ENCODE measurements at places on chromosomes 5 and 9.
A peak's percentile ranks its signal among the peaks of the same experiment; 100 is the strongest.

- DNase-seq, result peak; percentile 30
Measured at GRCh38 chr9:4077499-4078102, 222.3 kb downstream of the GLIS3 start.

DNA sequence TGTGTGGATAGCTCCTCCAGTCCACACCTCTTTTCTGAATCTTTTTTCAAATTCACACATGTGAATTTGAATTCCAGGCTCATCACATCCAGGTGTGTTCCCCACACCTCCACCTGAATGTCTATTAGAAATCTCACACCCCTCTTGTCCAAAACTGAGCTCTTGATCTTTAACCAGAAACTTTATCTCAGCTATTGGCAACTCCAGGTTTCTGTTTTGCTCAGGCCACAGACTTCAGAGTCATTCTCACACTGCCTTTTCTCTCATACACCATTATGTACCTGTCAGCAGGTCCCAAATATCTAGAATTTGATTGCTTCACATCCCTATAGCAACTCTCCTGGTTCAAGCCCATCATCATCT is 11.6 kb downstream of the NIPSNAP3B start:
- DNase-seq, result no peak

DNA sequence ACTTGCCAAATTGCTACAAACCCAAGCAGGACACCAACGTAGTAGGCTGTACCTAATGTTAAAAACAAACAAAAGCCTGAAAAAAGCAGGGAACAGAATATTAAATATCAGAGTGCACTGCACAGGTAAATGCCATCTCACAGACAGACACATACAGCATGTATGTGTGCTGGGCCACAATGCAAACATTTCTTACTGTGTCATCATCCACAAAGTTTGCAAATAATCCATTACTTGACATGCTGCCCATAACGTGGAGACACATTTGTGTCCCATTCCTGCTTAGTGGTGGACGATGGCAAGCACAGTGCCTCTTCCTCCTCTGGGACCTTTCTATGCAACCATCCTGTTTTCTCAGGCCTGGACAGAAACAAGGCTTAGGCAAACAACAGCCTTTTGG is 44.7 kb downstream of the GOLM1 start:
- no peak for DNase-seq

DNA sequence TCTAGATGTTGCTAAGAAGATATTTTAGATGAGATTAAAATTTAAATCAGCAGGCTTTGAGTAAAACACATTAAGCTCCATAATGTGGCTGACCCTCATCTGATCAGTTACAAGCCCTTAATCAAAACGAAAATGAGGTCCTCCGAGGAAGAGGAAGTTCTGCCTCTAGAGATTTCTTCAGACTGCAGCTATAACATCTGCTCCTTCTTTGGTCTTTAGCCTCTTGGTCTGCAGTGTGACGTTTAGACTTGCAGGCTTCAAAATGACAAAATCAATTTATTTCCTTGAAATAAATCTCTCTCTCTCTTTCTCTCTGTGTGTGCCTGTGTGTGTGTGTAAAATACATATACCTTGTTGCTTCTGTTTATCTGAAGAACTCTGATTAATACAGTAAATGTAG is 1429.8 kb upstream of the CDH9 start:
- no peak for DNase-seq

DNA sequence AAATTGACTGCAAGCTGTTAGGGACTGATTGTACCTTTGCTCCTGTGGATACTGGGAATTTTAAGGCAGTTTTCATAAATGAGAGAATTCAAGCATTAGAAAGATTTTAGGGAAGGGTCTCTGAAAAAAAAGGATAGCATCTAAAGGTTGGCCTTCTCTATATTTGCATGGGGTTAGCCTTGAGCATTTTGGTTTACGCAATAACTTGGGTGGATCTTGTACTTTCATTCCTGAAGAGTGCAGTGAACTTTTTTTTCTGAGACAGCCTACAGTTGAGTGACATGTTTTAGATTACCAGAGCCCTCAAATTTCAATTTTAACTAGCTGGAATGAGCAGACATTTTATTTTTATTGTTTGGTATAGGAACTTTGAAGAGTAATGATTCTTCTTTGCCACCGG is 91.6 kb upstream of the NR3C1 start:
- peak; percentile 56 for DNase-seq

- no peak for DNase-seq
Measured at GRCh38 chr5:138932171-138932810, 57.2 kb upstream of the LRRTM2 start.

GRCh38 chr9:121599872-121600585 is 51.4 kb upstream of the DAB2IP start:
- no peak for DNase-seq

DNA sequence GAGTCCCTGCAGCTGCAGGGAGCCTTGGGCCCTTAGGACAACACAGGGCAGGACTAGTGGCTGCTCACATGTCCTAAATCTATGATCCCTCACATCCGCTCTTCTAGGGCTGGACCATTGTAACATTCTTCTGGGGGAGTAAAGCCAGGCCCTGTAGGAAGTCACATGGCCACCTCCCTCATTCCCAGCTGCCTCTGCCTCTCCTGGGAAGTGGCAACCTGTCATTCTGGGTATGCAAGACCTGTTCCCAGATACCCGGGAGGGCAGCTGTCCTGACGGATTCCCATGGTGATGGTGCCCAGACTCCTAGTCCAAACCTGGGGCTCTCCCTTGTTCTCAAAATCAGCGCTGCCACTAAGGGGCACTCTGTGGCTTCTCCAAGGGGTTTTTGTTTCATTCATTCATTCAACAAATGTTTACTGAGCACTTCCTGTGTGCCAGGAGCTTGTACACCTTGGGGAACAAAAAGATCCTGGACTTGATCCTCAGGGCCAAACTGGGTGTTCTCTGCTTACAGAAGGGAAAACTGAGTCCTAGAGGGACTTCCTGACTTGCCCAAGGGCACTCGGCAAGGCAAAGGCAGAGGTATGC is 85.6 kb downstream of the PSD2 start:
- DNase-seq, result no peak

DNA sequence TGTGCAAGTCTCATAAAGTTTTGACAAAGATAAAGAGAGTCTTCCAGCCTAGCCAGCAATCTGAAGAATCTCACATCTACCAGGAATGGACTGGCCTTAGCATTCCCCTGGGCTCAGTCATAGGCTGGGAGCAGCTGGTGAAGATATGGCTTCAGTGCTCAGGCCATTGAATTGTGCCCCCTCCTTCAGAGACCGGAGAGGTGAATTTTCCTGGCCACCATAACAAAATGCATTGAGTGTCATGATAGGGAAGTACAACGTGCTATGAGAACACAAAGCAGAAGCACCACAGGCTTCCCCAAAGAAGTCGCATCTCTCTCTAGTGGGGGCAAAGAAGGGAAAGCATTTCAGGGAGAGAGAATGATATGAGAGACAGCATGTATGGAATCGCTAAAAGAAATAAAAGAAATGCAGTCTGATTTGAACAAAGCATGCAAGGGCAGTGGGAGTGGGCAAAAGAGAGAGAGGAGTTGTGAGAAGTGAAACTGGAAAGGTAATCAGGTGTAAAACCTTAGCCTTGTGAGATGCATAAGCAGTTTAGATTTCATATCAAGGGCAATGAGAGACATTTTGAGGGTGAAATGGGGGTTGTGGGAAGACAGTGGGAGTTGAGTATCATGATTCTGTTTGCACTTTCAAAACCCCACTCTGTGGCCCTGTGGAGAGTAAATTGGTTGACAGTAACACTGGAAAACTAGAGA is 57.1 kb upstream of the NMUR2 start:
- no peak for DNase-seq

DNA sequence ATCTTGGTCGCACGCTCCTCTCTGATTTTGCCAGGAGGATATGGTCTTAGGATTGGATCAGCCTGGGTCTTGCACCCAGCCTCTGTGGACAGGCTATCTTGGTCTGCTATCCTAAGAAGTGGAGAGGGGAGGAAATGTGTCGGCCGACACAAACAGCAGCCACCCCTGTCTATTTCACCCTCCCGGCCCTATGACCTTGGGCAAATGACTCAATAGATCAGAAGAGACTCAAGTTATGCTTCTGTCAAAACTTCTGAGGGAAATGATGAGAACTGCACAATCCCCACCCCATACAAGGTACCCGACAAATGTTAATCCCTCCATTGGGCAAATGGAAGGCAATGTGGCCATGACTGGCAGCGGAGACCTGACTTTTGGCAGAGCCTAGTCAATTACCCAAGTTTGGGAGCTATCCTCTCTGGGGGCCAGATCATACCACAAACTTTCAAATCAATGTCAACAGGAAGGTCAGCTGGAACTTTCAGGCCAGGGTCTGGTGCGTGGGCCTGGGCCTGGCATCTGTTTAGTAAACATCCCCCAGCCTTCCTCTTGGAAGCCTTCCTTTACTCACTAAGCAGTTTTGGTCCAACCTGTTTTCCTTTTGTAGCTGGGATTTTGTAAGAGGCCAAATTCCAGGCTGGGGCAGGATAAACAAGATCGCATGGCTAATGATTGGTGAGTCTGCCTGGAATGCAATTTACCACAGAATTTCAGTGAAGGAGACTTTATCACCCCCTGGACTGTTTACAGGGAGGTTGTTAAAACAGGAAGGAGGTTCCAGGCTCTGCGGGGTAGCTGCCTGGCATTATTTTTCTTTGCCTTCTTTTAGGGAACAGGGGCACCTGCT is 64.2 kb upstream of the CPEB4 start:
- peak; percentile 86 for DNase-seq

- DNase-seq, result no peak
Measured at GRCh38 chr9:89455356-89455824, 42.5 kb downstream of the SEMA4D start.

DNA sequence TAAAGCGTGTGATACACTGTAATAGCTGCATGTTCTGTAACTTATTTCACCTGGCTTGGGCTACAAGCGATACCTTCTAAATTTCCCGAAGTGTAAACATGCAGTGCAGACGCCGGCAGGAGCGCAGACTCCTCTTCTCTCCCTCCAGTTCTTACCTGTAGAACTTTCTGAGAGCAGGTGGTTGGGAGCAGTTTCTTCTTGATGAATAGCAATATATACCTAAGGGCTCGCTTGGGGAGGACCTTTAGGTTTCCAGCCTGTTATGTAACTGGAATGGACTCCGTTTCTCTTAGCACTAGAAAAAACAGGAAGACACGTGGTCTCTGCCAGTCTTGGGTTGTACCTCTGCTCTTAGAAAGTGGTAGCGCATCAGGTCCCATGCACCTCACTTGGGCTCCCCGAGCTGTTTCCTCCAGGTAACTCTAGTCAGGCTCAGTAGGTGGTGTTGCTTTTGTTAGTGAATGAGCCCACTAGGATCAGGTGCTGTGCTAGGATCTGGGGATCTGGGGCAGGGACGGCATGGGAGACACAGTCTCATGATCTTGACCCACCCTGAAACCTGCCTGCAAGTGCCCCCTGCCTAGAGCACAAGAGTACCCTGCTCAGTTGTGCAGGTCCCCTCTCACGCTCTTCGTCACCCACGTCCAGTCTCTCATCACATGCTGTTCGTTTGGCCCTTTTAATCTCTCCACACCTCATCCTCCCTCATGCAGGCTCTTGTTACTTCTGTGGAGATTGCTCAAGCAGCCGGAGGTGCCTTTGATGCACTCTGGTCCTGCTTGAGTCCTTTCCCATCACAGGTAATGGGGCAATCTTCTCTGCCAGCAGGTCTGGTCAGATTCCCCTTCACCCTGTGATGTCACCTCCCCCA is 2.8 kb downstream of the TENT4A start:
- DNase-seq, result no peak

- DNase-seq, result no peak
Measured at GRCh38 chr9:77435688-77436087, 212.4 kb downstream of the GNA14 start.

DNA sequence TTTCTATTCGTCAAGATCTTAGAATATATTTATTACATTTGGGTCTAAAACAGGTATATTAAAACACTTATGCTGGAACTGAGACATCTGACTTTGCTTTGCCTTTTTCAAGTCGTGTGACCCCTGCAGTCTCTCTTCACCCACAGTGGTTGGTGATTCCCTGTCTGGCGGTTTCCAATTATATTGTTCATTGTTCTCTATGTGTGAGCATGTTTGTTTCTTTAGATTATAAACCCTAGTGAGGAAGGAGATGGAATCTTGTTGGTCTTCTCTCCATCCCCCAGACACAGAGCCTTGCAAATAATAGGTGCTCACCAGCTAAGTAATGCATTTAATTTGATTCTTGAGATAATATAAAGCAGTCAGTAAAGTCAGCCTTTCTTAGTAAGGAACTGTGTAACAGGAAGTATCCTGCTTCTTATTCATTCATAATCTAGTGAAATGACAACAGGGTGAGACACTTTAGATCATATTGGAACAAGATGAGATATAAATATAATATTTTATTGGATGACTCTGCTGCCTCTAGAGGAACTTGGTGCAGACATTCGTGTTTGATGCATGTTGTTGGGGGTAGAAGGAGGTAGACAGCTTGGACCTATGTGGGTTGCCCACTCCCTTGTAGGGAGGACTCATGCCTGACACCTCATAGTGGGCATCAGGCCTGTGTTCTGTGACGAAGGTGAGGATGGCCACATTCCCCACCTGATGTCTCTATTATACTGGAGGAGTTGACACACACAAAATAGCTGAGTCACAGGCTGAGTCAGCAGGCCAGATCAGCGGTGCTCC is 88.1 kb downstream of the FGF1 start:
- peak; percentile 76 for DNase-seq

DNA sequence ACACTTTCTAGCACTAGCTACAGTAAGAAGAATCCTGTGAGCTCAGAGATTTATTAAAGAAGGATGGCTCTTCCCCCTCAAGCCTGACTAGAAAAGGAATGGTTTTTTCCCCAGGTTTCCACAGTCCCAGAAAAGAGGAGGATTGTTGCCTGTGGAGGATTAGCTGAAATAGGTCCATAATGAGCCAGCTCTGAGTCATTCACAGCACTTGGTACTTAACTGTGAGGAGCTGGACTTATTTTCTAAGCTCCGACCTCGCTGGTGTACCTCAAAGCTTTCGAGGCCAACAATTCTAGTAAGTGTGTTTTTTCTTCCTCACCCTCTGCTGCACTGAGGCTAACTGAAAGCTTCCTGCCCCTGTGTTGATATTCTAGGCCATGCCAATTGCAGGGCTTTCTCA is 222.5 kb upstream of the IL12B start:
- peak; percentile 55 for DNase-seq

DNA sequence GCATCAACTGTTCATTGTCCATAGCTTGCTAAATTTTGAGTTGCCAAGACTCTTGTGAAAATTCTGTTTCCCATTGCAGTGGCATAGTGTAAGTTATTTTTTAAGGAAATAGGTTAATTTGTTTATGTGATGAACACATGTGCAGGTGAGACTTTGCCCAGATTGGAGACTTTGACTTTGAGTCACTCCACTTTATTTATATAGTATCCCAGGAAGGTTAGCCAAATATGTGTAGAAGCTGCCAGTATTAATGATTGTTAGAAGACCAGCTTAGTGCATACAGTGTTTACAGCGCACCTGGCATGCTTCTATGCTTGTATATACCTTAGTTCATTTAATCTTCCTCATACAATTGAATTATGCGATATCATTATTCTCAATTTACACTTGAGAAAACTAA is 51.0 kb downstream of the MTAP start:
- no peak for DNase-seq

Measured in RWPE1 (cell line).